GM13977 (cell line): ENCODE measurements at places on chromosomes 3 and 15.

GRCh38 chr15:76904461-76905012, 603 bp downstream of the SCAPER start:
- DNase-seq, result peak; percentile 31

DNA sequence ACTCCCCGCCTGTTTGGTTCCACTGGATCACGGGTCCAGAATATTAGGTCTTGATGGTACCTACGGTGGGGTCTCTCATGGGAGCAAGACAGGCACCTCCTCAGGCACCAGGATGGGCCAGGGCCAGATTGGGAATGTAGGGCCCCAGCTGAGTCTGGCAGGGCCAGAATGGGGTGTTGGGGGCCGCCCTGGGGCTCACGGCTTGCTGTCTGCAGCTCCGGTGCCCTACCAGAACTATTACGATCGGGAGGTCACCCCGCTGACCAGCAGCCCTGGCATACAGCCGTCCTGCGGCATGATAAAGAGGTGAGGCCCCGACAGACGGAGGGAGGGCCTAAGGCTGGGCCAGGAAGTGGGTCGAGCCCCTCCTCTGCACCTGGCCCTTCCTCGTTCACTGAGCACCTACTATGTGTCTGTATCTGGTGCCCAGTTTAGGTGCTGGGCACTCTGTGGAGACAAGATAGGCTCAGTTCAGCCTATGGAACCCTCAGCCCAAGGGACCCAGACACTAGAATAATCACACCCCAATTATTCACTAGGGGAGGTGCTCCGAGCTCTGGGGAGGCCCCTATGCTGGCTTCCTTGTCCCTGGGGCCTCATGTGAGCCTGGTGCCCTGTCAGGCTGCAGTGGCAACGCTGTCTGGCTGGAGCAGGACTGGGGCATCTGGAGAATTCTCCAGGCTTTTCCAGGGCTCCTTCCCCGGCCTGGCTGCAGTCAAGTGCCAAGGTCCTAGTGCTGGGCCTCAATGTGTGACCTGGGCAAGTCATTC, 37.9 kb downstream of the PSTPIP1 start:
- DNase-seq, result peak; percentile 14

DNA sequence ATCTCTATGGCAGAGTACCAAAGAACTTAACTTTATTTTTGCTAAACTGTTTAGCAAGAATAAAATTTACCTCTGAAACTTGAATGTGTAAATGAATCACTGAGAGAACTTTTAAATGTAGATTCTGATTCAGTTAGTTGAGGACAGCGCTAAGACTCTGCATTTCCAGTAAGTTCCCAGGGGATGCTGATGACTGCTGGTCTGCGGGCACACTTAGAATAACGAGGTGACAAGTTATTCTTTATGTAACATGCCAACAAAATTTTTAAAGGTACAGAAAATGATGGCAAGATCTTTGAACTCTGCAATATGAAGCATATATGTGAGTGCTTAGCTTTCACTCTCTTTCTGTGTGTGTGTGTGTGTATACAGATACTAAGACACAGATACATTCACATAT, 56.4 kb downstream of the TGFBR2 start:
- DNase-seq, result no peak

DNA sequence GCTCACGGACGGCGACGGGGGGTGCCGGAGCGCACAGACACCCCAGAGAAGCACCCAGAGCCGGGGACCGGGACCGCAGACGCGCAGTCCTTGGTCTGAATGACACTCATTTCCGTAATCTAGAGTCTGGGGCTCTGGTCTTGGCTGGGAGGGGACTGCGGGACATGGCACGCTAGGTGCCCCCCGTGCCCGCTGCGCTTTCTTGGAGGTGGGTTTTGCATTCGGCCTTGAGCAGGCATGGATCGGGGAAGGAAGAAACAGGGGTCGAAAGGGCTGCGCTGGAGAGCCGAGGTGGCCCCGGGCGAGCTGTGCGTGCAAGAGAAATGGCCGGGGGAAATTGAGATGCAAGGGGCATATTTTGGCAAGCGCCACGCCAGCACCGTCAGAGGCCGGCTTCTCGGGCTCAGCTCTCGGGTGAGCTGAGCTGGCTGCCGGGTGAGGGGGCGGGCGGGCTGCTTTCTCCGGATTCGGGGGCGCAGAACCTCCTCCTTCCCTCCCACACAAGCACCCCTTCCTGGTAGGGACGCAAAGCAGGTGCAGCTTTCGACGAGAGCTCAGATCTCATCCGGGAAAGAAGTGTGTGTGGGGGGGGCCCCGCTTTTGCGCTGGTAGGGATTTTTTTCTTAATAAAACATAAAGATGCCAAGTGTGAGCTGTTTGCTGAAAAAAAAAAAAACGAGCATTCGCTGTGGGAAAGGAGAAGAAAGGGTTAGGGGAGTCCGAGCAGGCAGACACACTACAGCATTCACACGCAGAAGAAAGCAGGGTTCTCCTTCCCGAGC, 963 bp upstream of the NTRK3 start:
- DNase-seq, result peak; percentile 44

GRCh38 chr3:95401693-95402092, 1338.8 kb downstream of the NSUN3 start:
- DNase-seq, result no peak

DNA sequence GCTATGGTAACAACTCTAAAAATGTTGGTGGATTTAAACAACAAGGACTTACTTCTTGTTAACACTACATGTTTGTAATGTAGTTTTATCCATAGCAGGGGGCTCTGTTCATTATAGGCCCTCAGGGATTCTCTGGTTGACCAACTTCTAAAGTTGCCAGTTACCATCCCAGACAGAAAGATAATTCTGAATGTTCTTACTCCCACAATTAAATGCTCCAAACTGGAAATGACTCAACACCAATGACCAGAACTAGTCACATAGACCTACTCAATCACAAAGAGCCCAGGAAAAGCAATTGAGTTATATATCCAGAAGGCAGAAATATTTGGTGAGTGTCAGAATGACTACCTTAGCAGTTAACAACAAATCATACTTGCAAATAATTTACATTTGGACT, 199.3 kb upstream of the UMPS start:
- no peak for DNase-seq

- no peak for DNase-seq
Measured at GRCh38 chr3:172688588-172688987, 22.3 kb downstream of the NCEH1 start.
